Neuronal stem cell (in vitro differentiated cells): ENCODE measurements at places on chromosomes 13 and 19.
A peak's percentile ranks its signal among the peaks of the same experiment; 100 is the strongest.

DNA sequence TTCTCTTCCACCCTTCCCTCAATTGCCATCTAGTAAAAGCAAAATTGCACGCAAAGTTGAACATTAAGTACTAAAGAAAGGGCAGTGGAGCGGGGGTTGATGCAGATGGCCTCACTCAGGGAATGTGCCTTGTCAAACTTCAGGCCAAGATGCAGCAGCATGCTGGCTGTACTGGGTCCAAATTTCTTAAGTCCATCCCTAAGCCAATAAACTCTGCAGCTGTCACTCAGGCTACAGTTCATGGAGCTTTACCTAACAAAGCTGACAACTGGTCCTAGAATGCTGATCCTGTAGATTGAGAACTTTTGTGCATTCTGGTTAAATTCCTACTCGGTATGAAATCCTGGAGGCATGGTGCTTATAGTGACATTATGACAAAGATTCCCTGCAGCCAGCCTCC is 88.4 kb downstream of the FOXO1 start:
- DNase-seq, result no peak

DNA sequence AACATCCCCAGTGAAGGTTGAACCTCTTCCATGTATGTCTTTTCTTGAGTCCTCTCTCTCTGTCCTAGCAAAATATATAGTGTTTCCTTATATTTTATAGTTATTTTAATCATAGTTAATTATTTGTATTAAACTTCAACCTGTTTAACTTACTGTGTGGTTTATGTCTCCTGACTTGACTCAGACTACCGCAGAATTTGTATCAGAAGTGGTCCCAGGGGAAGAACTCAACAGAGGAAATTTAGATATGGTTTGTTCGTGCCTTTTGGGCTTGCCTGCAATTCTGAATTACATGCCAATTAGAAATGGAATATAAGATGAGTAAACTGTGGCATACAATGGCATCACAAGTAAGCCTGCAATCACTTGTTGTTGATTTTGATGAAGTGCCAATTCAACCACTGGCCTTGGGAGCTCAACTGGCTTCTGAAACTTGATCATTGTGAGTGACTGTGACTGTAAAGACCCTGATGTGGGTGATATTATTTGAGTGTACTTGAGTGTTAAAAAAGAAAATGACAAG is 1459.5 kb upstream of the PCDH20 start:
- DNase-seq, result no peak

DNA sequence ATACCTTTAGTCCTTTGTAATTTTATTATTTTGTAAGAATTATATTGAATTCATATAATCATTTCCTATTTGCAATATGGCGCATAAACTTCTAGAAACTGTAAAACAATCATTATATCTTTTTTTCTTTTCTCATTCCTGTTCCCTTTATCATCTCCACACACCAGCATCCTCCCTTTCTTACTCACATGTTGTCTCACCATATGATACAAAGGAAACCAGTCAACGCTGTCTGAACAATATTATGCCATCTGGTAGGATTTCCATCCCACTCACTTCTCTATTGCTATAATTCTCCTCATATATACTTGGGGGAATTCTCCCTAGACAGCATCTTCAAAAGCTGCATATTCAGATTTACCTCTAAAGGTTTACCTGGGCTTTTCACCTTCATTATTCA is 389.8 kb downstream of the NDFIP2 start:
- no peak for DNase-seq

- DNase-seq, result no peak
These were observed 12.1 kb upstream of the CYP2A6 start for GRCh38 chr19:40862333-40862732.

DNA sequence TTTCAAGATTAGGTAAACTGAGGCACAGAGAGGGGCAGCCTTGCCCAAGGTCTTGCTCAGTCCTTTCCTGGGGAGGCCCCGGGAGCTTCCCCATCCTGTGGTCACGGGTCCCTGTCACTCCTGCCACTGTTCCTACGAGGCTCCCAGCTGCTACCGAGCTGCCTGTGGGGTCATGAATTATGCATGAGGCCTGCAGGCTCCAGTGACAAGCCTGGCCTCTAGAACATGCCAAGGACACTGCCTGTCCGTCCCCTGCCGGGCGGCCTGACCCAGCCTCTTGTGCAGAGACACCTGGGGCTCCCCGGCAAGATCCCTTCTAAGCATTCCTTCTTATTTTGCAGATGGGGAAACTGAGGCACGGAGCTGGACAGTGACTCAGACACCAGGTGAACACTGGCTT is 2.7 kb downstream of the FCHO1 start:
- no peak for DNase-seq

GRCh38 chr13:111316161-111316730 is 4.2 kb upstream of the TEX29 start:
- no peak for DNase-seq

DNA sequence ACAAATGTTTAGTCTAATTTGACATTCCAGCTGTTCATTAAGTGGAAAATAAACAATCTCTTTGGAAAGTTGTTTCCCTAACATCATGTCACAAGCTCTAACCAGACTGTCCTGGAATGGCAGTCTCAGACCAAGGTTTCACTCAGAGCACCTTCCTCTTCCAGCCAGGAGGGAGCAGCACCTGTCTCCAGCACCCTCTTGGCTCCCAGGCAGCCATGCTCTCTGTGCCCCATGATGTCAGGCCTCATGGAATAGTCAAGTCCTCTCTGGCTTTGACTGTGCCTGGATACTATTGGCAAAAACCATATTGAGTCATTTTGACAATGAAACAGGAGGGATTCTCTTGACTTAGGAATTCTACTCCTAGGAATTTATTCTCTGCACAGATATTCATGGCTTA is 171.4 kb downstream of the OXGR1 start:
- no peak for DNase-seq

- no peak for DNase-seq
These were observed 22.3 kb downstream of the PLEKHJ1 start for GRCh38 chr19:2213799-2214198.

GRCh38 chr13:87123987-87124784 is 547.0 kb upstream of the SLITRK5 start:
- peak; percentile 8 for DNase-seq

GRCh38 chr19:14147797-14148605 is 11.6 kb upstream of the ASF1B start:
- DNase-seq, result no peak

- DNase-seq, result no peak
These were observed 17.6 kb upstream of the KLK4 start for GRCh38 chr19:50928831-50929230.

DNA sequence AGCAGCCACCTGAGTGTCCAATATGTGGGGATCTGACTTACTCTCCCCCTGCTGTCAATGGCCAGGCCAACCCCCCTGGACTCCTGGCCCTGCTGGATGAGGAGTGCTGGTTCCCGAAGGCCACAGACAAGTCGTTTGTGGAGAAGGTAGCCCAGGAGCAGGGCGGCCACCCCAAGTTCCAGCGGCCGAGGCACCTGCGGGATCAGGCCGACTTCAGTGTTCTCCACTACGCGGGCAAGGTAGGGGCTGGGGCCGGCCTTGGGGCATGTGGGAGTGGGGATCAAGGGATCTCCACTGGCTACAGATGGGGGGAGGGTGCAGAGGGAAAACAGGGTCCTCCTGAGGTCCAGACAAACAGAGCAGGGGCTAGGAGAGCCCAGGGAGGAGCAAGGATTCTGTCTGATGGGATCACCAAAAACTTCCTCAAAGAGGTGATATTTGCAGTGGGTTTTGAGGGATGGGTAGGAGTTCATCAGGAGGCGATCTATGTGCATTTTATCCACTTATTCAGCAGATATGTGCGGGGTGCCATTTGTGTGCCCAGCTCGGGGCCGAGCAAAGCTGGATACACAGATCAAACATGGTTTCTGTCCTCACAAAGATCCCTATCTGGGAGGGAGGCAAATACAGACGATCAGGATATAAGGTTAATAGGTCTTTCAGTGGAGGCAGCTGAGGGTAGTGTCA is 47.2 kb downstream of the MYH14 start:
- no peak for DNase-seq

DNA sequence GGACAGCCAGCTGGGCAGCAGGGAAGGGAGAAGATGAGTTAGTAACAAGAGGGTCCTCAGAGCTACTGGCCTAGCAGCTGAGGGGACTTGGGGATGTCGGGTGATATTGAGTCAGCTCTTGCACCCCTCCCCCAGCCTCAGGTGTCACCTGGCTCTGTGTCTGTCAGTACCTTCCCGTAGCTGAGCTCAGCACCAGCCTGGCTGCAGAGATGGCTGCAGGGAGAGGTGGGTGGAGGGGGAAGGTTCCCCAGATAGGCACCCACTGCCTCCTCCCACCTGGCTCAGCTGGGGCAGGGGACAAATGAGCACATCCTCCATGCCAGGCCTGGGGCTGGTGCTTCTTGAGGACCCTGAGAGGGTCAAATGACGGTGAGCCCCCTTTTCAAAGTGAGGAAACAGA is 6.8 kb upstream of the KPTN start:
- no peak for DNase-seq
